Articular chondrocyte of knee joint (primary cell): ENCODE measurements at places on chromosomes 3 and 15. TPM values are rescaled to one million over a fixed set of nuclear protein-coding genes. Genes with fewer than 3 reads are reported as not detected.

The INKA1 gene
- total RNA-seq = 2.5 and 2.8 TPM in 2 replicates

The OCA2 gene
- total RNA-seq = not detected in 2 replicates

The C2CD4A gene
- total RNA-seq = 0.11 and 0.26 TPM in 2 replicates

The C15orf39 gene
- total RNA-seq = 6.1 and 6.6 TPM in 2 replicates

The COLQ gene
- 0.97 and 1.0 TPM in 2 replicates for total RNA-seq

The SCN11A gene
- total RNA-seq = 0.11 and 0.13 TPM in 2 replicates

The FSIP1 gene
- total RNA-seq = 2.9 and 6.2 TPM in 2 replicates

The FBXO40 gene
- total RNA-seq = not detected in 2 replicates

The TEX55 gene
- not detected in 2 replicates for total RNA-seq
